ENCODE measurements at places on chromosomes 13 and 19.

DNA sequence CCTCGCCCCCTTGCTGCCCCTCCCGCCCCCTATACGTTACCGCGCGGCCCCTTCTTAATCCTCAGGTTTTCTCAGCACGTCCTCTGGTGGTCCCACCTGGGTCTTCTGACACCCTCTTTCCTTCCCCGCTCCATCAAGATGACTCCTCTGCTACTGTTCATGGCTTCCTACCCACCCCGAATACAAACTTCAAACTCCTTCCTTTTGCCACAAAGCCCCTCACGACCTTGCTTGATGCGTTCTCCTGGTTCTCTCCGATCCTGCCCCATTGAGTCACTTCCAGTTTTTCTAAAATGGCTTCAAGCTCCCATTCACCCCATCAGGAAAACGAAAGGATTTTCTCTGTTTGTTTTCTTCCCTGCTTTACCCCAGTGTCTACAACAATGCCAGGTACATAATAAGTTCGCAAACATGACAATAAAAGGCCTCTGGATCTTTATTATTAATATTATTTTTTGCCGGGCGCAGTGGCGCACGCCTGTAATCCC is 734 bp upstream of the SERTAD3 start:
- no peak for DNase-seq

GRCh38 chr13:80133631-80134261 is 207.2 kb downstream of the SPRY2 start:
- DNase-seq, result no peak

GRCh38 chr19:9673912-9674662 is 813 bp downstream of the ZNF562 start:
- no peak for DNase-seq

DNA sequence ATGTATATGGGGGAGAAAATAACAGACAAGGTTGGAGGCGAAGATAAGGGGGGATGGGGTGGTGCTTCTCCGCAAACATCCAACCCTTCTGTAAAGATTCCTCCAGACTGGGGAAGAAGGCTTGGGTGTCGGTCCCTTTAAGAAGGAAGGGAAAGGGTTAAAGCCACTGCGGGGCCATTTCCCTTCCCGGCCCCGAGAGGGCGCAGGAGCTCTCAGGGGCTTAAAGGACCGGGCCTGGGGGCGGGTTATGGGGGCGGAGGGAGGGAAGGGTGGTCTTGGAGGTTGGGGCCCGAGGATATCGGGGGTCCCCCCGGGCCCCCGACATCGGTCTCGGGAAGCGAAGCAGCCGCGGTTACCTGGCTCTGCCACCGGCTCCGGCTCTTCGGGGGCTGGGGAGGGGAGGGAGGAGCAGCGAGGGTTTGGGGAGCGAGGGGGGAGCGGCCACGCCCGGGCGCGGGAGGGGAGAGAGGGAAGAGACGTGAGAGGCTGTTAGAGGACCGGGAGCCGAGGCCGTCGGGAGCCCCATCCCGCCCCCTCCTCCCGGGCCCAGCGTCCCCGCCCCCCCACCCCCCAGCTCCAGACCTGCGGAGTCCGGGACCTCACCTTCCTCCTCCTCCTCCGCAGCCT is 2.8 kb downstream of the TNNT1 start:
- DNase-seq, result no peak

GRCh38 chr19:15843203-15843893 is 27.9 kb upstream of the OR10H1 start:
- DNase-seq, result no peak

DNA sequence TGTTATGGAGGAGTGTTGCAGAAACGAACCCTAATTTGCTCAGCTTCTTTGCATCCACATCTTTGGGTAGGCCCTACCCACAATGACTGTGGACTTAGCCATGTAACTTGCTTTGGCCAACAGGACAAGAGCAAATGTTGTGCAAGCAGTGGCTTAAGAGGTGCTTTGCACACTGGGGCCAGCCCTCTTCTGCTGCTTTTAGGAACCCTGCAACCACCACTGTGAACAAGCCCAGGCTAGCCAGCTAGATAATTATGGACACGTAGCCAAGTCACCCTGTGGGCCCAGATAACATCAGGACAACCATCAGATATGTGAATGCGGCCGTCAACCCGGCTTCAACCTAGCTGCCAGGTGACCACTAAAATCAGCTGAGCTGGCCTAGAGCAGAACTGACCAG is 17.1 kb downstream of the C19orf47 start:
- no peak for DNase-seq

- no peak for DNase-seq
Measured at GRCh38 chr13:92179223-92179622, 780.8 kb downstream of the GPC5 start.

DNA sequence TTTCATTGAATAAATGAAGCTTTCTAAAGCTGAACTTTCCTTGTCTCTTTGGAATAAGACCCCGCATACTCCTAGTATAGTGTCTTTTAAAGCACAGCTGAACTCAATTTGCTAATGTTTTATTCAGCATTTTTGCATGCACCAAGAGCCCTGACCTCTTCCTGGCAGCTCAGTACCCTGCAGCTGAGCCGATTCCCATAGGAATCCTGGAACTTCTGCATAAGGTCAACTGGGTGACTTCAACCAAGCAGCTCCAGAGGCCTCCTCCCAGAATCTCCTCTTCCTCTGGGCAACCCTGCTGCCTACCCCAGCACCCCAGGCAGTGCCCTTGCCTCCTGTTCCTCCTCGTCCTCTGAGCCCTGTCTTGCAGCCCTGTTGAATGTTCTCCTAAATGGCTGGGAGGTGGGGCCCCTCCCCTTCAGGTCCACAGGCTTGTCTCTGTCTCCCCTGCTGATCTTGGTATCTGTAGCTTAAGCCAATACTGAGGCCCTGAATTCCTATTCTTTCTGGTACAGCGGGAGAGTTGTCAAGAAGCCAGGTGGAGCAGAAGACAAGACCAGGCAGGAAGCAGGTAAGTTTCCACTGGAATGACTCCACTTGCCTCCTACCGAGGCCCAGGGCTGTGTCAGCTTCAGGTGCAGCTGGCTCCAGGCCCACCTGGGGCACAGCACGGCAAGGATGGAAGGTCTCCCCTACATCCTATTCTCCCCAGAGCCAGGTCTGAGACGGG is 23.6 kb upstream of the CCDC124 start:
- DNase-seq, result no peak
